ENCODE measurements at places on chromosomes 3 and 15.

- DNase-seq, result no peak
These were observed 18.2 kb downstream of the C15orf62 start for GRCh38 chr15:40787991-40788390.

DNA sequence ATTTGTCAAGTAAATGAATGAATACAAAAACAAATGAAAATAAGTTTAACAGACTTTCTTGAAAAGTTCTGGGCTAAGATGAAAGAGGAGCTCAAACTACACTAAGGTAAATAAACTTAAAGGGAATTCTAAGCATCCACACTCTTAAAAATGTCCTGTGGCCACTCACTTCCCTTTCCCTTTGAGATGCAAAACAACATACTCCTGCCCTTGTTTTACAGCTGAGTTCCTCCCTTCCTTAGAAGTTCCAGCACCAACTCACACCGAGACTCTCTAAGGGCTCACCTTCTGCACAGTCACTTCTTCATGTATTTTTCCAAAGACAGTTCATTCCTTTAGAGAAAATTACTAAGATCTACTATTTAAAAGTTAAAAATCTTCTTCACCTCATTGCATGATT, 123.3 kb upstream of the CMC1 start:
- DNase-seq, result no peak

DNA sequence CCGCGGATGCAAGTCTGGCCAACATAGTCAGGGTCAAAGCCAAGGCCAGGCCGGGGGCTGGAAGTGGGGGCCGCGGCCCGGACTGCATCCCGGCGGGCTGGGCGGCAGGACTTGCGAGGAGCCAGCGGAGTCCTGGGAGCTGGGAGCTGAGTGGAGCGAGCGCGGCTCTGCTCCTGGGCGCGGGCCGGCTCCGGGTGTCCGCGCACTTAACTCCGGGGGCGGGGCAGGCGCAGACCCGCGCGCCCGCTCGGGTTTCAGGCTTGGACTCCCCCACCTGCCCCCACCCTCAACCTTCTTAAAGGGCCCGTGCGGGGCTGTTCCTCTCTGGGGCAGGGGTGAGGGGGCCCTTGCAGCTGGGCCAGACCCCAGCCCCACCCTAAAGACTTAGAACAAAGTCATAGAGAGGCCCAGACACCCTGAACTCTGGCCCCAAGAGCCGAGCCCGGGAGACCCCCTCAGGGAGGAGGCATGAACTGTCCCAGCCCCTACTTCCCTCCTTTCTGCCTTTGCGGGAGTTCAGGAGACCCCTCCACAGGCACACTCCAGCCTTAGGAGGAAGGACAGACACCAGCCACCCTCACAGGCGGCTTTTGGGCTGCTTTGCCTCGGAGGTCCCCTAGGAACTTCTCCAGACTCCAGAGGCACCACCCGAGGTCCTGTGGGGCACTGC, at the start of gene CSPG4:
Gene CSPG4, minus strand, starts transcription at position 181 of the 670 bp plus-strand sequence. Its CDS starts 93 bp downstream, at position 88.
- DNase-seq, result no peak

GRCh38 chr3:171614318-171614921, 154.2 kb upstream of the TNIK start:
- DNase-seq, result no peak

DNA sequence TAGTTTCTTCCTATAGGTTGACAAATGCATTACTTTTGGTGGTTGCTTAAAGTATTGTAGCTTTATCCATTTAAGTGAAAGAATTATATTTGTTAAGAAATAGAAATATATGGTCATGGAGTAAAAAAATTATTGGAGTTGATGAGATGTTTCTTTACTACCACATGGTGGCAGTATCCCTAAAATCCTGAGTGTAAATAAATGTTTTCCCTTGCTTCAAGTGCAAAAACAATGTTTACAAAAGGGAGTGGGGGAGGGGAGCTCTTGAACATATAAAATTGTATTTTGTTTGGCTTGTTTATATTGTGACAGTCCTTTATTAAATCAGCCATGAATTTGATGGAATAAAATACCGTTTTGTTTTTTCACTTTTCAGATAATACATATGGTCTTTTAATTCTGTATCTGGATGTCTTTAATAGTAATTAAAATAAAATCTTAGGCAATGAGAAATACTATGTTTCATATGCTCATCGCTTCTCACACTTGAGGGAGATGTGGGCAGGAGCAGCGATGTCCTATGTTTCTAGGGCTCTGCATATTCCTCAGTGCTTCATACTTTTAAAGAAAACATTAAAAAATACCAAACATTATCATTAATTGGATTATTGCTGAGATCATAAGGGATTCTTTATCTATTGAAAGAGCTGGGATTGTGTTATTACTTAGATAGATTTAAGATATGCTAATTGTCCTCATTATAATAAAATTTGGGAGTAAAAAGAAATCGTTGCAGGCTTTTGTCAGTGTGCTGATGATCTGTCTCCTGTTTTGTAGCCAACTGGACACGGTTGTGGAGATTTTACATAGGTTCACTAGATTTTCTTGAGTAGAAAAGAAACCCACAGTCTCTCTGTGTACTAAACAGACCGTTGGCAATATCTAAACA, 349.7 kb downstream of the TUSC7 start:
- no peak for DNase-seq

GRCh38 chr3:150599611-150600297, 3.4 kb upstream of the SELENOT start:
- no peak for DNase-seq

DNA sequence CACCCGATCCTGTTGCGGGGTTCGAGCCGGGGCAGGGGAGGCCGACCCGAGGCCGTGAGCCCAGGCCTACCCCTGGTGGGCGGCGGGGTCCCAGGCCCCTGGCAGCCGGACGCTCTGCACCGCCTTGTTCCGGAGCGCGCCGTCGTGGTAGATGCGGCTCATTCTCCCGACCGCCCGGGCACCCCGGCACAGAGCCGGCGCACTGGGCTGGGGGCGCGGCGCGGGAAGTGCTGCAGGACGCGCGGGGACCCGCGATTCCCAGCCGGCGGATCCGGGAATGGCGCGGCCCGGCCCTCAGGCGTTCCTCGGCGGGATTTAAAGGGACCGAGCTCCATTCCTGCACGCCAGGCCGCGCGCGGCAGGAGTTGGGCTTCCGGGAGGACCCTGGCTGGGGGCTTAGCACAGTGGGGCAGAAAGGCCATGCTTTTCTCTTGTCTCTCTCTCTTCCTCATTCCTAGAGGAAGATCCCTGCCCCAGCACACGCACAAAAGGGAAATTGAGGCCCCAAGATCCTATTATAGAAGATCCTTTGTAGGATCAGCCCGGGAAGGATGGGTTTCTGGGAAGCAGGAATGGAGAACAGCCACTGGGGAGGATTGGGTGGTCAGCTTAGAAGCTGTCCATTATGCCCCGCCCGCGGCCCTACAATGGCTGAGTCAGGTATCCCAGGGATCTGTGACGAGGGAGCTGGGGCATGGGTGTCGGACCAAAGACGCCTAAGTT, at the start of gene ARPIN:
Gene ARPIN, minus strand, starts transcription at position 279 of the 723 bp plus-strand sequence. Its CDS starts 117 bp downstream, at position 162.
- no peak for DNase-seq

DNA sequence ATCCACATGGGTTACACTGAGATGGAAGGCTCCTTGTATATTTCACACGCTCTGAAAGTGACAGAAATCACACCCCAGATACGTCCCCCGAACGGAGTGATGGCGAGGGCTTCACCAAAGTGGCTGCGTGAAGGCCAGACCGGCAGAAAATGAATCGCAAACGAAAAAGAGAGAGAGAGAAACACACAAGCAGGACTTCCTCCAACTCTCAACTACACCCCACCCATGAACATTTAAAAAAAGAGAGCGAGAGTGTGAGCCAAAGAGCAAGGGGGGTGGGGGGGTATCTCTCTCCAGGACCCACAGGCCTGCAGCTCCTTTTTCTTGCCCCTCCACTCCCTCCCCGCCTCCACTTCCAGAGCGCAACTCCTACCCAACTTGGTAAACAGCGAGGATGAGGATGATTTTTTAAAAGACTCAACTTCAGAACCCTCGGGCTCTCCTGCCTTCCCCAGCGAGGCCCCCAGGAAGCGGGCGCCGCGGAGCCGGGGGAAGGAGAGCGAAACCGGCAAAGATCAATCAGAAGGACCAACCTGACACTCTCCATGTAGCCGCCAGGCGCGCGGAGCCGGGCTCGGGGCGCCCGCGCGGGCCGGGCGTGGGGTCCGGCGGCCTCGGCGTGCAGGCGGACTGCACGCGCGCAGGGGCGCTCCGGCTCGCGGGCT, 519.1 kb downstream of the FOXP1 start:
- no peak for DNase-seq

DNA sequence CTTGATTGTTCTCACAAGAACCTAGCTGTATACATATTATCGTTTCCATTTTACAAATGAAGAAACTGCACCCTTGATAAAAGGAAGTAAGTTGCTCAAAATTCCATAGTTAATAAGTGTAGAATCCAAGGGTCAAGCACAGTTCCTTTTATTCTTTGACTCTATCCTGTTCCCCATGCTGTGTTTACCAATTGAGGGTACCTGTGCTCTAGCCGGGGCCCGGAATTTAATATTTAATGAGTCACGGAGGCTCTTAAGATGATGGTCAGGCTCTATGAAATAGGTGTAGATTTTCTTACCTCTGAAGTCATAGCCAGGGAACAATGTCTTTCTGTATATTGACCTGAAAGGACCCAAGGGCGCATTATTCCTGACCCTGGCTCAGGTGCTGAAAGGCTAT, 65.2 kb downstream of the LPP start:
- no peak for DNase-seq

DNA sequence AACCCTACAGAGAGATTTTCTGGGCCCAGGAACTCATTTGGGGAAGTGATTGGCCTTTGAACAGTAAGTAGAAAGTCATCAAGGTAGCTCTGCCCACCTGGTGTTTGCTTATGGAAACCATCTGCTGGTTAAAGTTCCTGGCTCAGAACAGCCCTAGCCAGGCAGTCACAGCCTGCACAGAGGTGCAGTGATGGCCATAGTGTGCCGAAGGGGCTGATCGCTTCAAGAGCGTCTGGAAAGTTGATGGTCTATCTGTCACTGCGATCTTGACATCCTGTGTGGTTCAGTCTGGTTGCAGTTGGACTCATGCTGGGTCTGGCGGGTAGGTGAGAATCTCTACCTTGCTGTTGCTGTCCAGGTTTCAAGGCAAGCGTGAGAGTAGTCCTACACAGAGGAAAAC, 151.6 kb downstream of the SLCO3A1 start:
- DNase-seq, result no peak

DNA sequence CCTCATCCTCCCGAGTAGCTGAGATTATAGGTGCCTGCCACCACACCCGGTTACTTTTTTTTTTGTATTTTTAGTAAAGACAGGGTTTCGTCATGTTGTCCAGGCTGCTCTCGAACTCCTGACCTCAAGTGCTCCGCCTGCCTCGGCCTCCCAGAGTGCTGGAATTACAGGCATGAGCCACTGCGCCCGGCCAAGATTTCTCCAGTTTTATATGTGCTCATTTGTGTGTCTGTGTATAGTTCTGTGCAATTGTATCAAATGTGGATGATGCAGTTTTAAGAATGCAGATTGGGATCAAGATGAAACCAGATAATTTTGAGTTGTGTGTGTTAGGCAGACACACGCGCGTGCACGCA, 68.3 kb downstream of the SLCO3A1 start:
- DNase-seq, result no peak

GRCh38 chr15:62050115-62050514, 10.1 kb downstream of the VPS13C start:
- DNase-seq, result no peak

Data from activated CD8-positive, alpha-beta memory T cell treated with anti-CD3 and anti-CD28 coated beads for 4 hours (primary cell).